ENCODE measurements at places on chromosomes 7 and 10.

- no peak for DNase-seq
Observed at GRCh38 chr7:103539875-103540274, 93.9 kb upstream of the SLC26A5 start.

GRCh38 chr7:104231054-104232046, 23.5 kb upstream of the ORC5 start:
- DNase-seq, result no peak

- DNase-seq, result no peak
Observed at GRCh38 chr10:15879058-15879457, 18.8 kb upstream of the MINDY3 start.

- DNase-seq, result no peak
Observed at GRCh38 chr10:126839094-126839761, 66.0 kb upstream of the DOCK1 start.

- no peak for DNase-seq
Observed at GRCh38 chr10:9268176-9268575, 1213.7 kb downstream of the GATA3 start.

DNA sequence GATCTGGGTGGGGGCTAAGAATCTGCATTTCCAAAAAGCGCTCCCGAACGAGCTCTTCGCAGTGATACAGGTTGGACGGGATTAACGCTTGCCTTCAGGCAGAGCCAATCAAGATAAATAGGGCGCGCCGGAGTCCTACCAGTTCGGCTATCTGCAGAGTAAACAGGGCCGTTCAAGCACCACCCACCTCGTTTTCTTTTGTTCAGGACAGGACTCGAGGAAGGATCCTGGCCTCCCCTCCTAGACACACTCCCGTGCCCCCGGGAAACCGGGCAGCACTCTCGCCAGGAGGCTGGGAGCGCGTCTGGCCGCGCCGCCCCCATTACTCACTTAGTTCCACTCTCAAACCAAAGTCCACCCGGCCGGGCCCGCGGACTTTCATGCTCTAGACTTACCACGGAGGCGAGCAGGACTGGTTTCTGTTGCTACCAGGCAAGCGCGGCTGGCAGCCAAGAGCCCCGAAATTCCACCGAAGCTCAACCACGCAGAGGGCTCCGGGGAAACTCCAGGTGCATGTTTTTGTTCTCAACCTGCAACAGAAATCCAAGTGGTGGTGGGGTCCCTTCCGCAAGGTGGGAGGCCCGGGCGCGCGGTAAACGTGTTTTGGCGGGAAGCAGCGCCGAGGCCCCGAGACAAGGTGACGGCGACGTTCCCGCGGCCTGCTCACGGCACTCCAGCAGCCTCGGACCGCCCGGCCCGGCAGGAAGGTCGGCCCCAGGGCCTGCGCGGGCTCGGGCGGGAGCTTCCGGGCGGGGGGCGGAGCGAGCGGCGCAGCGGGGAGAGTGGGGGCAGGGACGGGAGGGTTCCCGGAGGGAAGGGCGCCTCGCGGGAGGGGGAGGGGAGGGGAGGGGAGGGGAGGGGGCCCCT, 12.7 kb downstream of the HNRNPF start:
- no peak for DNase-seq

- no peak for DNase-seq
Observed at GRCh38 chr10:107383357-107383756, 218.9 kb upstream of the SORCS1 start.

DNA sequence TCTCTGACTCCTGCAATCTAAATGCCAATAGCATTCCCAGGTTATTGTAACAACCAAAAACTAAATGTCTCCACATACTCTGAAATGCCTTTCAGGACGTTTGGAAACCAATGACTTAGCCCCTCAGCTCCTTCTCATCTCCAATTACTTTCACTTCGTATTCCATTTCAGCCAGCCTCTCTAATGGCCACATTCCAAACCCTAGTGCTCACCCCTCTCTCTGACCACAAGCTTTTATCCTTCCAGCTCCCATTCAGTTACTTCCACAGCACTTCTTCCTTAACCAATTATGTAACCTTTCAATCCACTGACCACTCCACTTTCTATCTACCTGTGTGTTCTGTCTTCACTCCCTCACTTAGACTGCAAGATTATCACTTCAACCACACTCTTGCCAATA, 4.3 kb downstream of the NOC3L start:
- DNase-seq, result no peak

Data from NCI-H187 (cell line).